ENCODE measurements at places on chromosomes 7 and 10.

GRCh38 chr10:107708981-107709380, 544.5 kb upstream of the SORCS1 start:
- no peak for DNase-seq

DNA sequence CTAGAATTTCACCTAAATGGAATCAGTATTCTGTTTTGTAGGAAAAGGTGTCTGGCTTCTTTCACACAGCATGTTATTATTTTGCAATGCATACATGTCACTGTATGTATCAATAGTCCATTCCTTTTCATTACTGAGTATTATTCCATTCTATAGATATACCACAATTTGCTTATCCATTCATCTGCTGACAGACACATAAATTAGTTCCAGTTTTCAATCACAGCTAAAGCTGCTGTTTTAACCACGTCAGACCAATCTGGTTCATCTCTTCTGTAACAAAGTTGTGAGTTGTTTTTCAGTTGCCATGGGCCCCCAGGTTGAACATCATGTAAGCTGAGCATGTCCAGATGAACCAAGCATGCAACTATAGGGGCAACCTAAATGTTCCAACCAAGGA, 282.1 kb upstream of the MKLN1 start:
- no peak for DNase-seq

DNA sequence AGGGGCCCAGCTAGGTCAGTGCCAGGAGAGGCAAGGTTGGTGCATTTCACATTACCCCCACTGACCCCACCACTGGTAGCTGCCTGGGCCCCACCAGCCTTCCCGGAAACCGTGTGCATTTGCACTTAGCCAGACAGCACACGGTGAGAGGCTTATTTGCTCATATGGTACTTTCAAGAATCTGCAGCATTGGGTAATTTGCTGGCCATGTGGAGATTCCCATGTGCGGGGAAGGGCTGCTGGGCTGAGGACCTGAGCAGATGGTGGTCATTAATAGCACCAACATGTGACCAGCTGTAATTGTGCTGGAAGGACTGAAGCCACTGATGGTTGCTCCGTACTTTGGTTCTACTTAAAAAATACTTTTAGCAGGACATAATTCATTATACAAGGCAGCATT, 323.8 kb downstream of the DPP6 start:
- no peak for DNase-seq

DNA sequence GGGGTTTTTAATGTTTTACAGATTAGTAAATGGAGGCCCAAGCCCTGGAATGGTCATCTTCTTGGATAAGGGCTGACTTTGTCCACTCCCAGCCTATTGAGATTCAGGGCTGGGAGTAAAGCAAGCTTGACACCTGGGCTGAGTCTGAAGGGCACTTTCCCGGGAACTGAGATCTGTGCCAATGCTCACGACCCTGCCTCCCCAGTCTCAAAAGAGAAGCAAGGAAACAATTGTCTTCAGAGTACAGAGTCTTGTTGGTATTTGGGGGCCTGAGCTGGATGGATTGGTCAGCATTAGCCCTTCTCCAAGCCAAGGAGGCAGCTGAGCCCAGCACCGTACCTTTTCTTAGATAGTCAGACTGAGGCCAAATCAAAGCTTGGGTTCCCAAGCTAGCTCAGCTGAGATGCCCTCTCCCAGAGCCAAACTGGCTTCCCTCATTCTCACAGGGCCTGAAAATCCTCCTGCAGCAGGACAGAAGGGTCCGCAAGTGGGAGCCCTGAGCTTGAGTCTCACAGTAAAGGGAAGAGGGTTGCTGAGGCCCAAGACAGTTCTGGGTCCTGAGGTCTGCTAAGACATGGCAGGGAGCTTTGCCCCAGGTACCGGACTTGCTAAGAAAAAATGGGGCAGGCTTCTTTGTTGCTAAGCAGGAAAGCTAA, 3.7 kb downstream of the DDIT4 start:
- DNase-seq = no peak

GRCh38 chr10:70096016-70096704, 36.5 kb downstream of the AIFM2 start:
- DNase-seq = no peak

DNA sequence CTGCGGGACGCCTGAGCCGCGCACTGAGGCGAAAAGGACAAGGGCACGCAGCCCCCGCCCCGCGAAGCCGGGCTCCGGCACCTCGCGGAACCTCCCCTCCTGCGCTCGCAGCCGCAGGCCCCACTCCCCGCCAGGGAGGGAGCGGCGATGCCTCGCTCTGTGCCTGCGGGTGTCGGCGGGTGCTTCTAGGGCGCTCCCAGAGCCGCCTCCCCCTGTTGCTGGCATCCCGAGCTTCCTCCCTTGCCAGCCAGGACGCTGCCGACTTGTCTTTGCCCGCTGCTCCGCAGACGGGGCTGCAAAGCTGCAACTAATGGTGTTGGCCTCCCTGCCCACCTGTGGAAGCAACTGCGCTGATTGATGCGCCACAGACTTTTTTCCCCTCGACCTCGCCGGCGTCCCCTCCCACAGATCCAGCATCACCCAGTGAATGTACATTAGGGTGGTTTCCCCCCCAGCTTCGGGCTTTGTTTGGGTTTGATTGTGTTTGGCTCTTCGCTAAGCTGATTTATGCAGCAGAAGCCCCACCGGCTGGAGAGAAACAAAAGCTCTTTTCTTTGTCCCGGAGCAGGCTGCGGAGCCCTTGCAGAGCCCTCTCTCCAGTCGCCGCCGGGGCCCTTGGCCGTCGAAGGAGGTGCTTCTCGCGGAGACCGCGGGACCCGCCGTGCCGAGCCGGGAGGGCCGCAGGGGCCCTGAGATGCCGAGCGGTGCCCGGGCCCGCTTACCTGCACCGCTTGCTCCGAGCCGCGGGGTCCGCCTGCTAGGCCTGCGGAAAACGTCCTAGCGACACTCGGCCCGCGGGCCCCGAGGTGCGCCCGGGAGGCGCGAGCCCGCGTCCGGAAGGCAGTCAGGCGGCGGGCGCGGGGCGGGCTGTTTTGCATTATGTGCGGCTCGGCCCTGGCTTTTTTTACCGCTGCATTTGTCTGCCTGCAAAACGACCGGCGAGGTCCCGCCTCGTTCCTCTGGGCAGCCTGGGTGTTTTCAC, 519 bp downstream of the ITGB8 start:
- peak; percentile 68 for DNase-seq

DNA sequence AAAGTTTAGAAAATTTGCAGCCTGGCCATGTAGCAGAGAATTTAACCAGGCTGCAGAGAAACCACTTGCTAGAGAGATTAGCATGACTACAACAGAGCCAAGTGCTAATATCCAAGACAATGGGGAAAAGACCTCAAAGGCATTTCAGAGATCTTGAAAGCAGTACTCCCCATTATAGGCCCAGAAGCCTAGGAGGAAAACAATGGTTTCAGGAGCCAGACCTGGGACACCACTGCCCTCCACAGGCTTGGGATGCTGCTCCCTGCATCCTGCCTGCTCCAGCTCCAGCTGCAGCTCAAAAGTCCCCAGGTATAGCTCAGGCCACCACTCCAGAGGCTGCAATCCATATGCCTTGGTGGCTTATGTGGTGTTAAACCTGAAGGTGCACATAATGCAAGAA, 101.5 kb upstream of the TMEM72 start:
- DNase-seq = no peak

- no peak for DNase-seq
Measured at GRCh38 chr10:116868722-116869121, 19.4 kb downstream of the ENO4 start.

GRCh38 chr7:115087437-115087836, 165.5 kb downstream of the MDFIC start:
- no peak for DNase-seq

DNA sequence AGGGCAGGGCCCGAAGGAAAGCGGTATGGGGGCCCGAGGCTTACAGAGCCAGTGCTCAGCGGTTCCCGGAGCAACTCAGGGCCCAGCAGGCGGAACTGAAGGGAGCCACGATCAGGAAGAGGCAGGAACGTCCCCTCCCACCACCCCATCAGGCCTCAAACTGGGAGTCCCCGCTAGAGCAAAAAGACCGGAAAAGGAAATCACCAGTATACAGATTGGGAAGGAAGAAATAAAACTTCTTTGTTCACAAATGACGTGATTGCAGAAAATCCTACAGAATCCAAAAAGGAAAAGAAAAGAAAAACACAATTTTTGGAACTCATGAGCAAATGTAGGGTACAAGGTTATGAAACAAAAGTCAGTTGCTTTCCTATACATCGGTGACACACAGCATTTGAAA, 21.6 kb upstream of the ZFAND2A start:
- DNase-seq = no peak

GRCh38 chr7:127089146-127089545, 163.6 kb downstream of the GRM8 start:
- no peak for DNase-seq

DNA sequence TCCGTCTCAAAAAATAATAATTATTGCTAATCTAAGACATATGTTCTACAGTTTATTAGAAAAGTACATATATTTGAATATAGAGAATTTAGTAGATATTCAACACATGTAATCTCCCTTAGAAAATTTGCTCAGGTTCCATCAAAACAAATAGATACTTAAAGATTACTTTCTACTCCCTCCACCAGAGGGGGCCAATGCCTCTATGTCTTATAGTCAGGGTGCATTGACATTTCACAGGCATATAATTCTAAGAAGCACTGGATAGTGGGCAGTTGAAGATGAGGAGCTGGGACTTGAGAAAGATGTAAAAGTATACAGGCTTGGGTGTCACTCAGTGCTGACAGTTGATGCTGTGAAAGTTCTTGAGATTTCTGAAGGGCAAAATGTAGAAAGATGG, 301.6 kb upstream of the HPS1 start:
- peak; percentile 42 for DNase-seq

GRCh38 chr10:1049425-1049958, 573 bp upstream of the IDI1 start:
- DNase-seq = no peak

GRCh38 chr7:157432541-157432956, 95.7 kb downstream of the DNAJB6 start:
- no peak for DNase-seq

GRCh38 chr7:22640269-22640668, 86.7 kb upstream of the IL6 start:
- peak; percentile 86 for DNase-seq

DNA sequence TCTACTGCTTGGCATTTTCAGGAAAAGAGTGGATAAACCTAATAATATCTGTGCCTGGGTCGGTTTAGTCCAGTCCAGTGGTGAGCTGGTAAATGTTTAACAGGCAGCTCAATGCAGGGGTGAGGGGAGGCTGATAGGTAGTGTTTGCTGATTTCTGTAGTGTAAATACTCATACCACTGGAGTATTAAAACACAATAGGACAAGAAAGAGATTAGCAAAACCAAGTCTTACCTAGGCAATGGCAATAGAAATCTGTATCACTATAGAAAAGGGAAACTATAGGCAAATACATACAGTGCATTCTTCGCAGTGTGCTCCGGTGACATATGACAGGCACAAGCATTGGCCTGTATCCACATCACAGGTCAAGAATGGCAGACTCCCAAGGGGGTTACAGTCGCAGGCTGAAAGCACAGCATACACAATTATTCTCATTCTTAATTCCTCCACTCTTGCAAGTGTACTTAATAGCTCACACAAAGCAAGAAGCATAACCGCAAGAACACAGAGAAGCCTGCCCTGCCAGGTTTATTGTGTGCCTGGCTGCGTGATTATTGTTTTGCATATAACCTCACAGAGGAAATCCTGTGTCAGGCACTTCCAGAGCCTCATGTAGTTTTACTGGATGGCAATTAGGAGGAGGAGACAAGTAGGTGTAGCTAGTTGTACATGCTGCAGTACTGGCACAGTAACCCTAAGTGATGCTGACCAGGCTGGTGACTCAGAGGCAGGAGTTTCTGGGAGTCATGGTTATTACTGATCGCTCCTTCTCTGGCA, 35.0 kb downstream of the LAMB4 start:
- DNase-seq = no peak

DNA sequence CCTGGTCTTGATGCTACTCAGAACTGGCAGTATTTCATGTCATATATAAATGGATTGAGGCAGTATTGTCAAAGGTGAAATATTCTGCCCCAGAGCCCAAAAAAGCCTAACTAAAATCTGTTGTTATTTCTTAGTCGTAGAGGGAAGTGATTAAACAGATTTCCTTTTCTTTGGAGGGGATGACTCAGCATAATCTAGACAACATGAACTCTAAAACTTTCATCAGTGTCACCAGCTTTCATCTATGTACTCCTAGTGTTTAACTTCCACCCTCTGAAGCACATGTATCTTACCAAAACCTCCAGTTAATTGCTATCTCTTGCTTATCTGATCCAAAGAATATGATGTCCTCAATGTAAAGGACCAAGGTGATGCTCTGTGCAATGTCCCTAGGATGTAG, 97.1 kb upstream of the ARID5B start:
- DNase-seq = no peak

DNA sequence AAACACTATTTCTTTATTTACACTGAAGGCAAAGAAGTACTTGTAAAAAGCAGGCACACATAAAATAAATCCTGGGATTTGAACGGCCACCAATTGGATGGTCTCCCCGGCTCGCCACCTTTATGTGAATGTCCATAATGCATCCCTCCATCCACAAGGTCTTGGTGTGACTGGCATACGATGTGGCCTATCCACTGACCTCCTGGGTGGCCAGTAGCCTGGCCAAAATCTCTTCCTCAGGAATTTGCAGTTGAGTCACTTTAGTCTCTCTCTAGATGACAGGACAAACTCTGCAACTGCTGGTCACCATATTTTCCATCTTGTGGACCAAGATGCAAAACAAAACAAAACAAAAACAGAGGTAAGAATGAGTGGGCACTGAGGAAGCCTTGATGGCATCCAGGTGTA, 39.1 kb downstream of the CDK1 start:
- no peak for DNase-seq

GRCh38 chr10:28704464-28705161, 27.3 kb downstream of the BAMBI start:
- no peak for DNase-seq

DNA sequence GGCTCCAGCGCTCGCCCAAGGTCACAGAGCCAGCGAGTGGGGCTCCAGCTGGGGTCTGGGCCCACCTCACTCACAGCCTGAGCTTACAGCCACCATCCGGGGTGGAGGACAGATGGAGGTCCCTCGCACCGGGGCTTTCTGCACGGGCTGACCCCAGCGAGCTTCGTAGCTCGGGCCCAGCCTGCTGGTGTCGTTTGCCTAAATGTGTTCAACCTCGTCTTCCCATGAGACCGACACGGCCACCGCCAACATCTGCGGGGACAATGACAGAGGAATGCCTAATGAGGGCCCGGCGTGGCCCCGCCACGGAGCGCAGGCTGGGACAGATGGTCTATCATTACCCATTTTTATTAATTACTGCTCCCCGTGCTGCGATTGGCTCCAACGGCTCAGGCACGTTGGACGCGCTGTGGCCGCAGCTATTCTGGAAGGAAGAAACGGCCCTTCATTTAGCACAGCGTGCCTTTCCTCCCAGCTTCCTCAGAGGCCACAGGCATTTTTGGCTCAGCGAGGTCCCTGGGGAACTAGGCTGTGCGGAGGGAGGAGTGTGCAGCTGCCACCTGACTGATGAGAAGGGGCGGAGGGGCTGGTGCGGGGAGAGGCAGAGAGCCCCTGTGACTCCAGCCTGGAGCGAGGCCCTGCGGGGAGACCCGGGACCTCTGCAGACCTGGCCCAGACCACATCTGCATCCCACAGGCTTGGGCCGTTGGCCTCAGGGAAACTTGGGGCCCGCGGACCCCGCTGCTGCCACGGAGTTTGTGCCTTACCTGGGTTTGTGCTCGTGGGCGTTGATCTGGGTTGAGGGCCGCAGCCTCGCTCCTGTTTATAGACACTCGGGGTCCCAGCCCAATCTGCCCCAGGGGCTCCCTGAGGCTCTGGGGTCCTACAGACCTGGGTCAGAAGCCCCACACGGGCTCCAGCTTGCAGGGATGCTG, 22.9 kb upstream of the ELFN1 start:
- DNase-seq = no peak

Measured in GM12865 (cell line).